ENCODE measurements at places on chromosomes 7 and 10.
A peak's percentile ranks its signal among the peaks of the same experiment; 100 is the strongest.

GRCh38 chr7:155701972-155702544, 57.6 kb downstream of the RBM33 start:
- DNase-seq: no peak

- DNase-seq: no peak
Observed at GRCh38 chr10:6218692-6219493, 16.2 kb downstream of the PFKFB3 start.

- no peak for DNase-seq
Observed at GRCh38 chr7:7868572-7868899, 100.1 kb upstream of the GLCCI1 start.

GRCh38 chr7:22137026-22137425, 191.3 kb upstream of the CDCA7L start:
- DNase-seq: no peak

GRCh38 chr10:113569576-113569975, 16.7 kb downstream of the HABP2 start:
- no peak for DNase-seq

- DNase-seq: no peak
Observed at GRCh38 chr10:37896436-37896835, 39.0 kb upstream of the ZNF248 start.

GRCh38 chr10:96152437-96152836, 22.3 kb downstream of the ZNF518A start:
- no peak for DNase-seq

GRCh38 chr10:125011171-125011925, 69.4 kb downstream of the ZRANB1 start:
- no peak for DNase-seq

- DNase-seq: no peak
Observed at GRCh38 chr7:142409471-142409870, 151.6 kb upstream of the PRSS58 start.

DNA sequence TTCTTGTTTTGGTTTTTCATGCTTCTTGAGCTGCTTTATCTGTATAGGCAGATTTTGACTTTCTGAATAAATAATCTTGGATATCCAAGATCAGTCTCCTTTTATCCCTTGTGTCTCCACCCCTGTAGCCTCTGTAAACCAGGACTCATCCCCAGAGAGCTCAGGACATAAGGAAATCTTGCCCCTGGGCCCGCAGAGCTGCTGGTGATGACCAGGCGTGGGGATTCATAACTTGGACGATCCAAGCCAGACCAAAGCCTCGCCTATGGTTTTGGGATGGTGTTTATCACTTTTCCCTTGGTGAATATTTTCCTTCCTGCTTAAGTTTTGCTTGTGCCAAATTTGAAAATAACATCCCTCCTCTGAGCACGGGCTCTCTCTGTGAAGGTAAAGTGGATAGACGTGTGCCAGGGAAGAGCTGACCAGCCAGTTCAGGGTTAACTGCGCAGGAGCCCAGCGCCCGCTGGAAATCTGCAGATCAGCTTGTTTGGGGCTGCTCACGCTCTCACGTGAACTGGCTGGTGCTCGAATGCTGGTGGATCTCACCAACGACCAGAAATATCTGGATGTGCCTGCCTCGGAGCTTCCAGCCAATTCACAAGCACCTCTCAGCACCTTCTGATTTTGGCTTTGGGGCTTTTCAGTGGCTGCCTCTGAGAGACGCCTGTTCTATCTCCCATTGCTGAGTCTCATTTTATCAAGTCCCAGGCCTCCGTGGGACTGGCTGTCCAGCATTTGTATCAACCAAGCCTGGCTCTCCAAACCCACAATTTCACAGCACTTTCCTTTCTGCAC, 132.1 kb upstream of the BTBD16 start:
- DNase-seq: no peak

- no peak for DNase-seq
Observed at GRCh38 chr10:78756604-78757343, 312.0 kb upstream of the ZMIZ1 start.

GRCh38 chr10:560314-560992, 129.0 kb downstream of the DIP2C start:
- no peak for DNase-seq

- no peak for DNase-seq
Observed at GRCh38 chr10:79319115-79319771, 28.0 kb upstream of the PPIF start.

- no peak for DNase-seq
Observed at GRCh38 chr7:51027935-51028830, 245.5 kb upstream of the GRB10 start.

- DNase-seq: no peak
Observed at GRCh38 chr10:93711891-93712290, 9.5 kb upstream of the FRA10AC1 start.

DNA sequence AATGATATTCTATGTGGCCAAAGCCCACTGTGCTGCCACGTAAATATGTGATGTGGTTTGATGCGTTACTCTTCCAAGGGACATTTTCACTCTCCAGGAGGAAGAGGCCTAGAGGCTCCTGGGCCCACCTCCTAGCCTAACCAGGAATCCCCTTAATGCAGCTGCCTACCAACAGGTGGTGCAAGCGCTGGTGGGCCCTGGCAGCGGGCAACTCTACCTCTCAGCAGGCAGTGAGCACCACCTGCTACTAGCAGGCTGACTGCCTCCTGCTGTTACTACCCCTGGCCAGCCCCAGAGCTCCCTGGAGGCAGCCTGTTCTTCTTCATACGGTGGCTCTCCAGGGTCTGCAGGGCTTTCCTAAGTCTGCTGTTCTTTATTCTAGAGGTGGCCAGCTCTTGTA, 62.8 kb downstream of the CDH23 start:
- no peak for DNase-seq

- no peak for DNase-seq
Observed at GRCh38 chr7:11274074-11274473, 300.4 kb downstream of the PHF14 start.

DNA sequence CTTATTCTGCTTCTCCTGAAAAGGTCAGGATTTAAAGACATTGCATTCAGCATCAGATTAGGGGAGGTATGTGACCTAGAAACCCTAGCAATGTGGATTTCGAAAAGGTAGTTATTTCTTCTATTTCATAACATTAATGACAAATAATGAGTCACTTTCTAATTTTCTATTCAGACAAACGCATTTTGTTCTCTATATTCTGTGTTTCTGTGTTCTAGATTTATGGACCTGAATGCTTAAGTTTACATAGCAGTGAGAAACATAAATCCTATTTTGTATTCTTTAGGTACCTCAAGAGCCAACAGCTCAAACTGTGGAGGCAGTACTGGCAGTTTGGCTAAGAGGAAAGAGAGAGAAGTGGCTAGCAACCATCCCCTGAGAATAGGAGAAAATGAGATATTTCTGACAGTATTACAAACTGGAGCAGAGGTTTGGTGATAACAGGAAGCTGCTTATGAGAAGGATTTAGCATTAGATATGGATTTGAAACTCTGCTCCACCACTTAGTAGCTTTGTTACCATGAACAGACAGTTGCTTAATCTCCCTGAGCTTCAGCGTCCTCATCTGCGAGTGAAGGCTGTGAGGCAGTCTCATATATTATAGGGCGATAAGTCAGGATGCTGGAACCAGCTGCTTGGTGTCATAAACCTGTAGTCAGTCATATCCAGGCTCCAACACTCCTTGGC, 28.2 kb downstream of the CDK14 start:
- no peak for DNase-seq

DNA sequence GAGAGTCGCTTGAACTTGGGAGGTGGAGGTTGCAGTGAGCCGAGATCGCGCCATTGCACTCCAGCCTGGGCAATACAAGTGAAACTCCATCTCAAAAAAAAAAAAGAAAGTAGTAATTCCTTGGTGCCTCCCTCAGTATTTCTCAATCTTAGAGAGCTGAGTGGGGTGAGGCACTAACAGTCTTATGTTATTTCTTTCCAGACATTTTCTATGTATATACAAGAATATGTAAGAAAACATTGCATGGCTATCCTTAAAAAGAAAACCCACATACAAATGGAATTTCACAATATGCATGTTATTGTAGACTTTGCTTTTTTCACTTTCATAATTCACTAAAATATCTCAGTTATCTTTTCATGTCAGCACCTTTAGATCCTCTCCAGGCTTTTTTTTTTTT, 13.6 kb upstream of the SLF2 start:
- DNase-seq: no peak

GRCh38 chr7:90804370-90804769, 208.2 kb downstream of the CDK14 start:
- DNase-seq: no peak

DNA sequence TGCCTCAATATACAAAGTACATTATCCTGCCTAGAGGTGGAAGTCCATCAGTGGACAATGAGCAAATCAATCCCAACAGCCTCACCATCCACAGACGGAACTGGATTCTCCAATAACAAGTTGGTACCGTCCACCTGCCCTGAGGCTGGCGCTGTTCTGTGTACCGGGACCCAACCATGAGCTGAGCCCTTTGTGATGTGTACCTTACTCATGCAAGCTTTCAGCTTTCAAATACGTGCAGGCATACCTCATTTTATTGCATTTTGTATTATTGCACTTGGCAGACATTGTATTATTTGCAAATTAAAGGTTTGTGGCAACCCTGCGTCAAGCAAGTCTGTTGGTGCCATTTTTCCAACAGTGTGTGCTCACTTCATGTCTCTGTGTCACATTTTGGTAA, 476.0 kb upstream of the MKI67 start:
- DNase-seq: no peak

DNA sequence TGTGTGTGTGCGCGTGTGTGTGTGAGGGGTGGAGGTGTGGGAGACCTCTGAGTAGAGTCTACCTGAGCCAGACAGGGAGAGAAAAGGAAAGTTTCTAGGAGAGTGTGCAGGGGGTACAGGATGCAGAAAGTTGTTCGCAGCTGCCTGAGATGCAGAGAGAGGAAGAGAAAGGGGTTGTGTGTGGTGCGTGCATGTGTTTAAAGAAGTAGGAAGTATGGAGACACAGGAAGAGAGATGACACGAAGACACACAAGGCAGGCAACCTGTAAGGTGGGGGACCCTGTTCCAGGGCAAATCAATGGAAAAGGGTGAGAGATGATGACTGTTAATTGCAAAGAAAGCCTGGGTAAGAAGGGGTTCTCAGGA, 52.2 kb downstream of the C10orf105 start:
- DNase-seq: no peak

- no peak for DNase-seq
Observed at GRCh38 chr7:51255536-51256208, 60.9 kb downstream of the COBL start.

DNA sequence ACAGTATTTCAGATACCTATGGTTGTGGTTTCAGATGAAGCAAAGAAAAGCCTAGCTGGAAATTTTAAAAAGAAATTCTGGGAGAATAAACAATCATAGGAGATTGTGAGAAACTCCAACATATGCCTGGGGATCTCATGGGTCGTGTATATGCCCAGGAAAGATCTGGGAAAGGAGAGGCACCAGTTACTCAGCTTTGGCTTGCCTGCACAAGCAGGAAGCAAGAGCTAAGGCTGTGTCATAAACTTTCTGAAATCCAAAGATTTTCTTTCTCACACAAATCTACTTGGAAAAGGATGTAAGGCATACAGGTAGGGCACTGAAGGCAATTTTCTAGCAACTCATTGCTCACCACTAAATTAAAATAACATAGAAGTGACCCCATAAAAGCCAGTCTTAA, 373.6 kb downstream of the CDC14C start:
- no peak for DNase-seq

- peak; percentile 65 for DNase-seq
Observed at GRCh38 chr10:73910764-73911552, at the start of gene PLAU. Gene PLAU, plus strand, starts transcription at chr10:73911132. Its CDS starts 424 bp downstream, at chr10:73911556.

- no peak for DNase-seq
Observed at GRCh38 chr10:50788951-50789945, 49.5 kb downstream of the ASAH2B start.

- DNase-seq: no peak
Observed at GRCh38 chr7:64558781-64559180, 4.1 kb downstream of the ZNF680 start.

GRCh38 chr10:21265622-21266021, 259.9 kb downstream of the SKIDA1 start:
- DNase-seq: no peak

DNA sequence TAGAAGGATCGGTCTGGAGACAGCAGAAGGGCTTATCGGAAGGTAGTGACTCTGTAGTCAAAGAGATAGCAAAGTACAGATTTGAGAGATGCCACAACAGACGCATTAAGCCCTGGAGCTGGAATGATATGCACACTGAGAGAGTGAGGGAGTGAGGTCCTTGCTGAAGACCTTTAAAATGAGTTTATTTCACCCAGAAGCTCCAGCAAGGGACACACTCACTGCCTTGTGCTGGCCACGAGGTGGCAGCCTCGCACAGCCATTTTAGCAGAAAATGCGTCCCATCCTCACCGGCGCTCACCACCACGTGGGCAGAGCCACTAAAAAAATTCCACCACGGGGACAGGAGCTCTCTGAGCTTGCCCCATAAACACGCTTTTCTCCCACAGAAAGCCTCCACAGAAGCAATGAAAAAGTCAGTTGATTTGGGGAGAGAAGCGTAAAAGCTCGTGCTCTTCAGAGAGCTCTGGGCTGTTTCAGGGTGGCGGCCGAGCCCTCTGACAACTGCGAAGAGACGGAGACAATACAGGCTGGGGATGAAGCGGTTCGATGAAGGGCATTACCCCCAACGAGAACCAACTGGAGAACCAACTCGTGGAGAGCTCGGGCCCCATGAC, 163.0 kb upstream of the KLF14 start:
- peak; percentile 81 for DNase-seq

- DNase-seq: no peak
Observed at GRCh38 chr7:24555184-24555583, 18.1 kb upstream of the PALS2 start.

DNA sequence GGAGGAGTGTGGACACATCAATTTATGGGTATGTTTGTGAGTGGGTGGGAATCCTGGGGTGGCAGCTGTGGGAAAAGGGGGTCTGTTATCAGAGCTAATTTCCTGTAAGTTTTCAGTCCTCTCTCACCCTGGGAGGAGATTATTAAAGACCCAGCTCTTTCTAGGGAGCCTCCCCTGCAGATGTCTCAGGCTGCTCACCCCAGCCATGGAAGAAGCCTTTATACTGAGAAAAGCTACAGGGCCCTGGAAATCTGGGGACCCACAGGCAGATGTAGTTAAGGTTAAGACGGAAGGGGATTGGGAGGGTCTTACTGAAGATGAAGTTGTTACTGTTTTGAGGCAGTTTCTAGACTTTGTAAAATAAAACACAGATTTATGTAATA, 4.6 kb downstream of the ZNF680 start:
- no peak for DNase-seq

DNA sequence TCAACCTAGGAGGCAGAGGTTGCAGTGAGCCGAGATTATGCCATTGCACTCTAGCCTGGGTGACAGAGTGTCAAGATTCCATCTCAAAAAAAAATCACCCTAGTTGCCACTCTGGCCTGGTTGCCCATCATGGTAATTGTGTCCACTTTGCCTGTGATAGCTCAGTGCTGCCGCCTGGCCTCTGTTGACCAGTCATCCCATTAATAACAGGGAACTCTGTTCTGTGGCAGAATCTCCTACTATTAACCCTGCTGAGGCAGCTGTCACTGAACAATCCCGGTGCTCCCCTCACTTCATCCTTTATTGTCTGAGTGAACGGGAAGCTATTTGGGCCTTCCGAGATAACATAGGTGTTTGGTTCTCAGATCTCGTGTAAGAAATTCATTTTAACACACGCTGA, 14.6 kb downstream of the ZNF3 start:
- DNase-seq: no peak

Measured in germinal center (tissue), 1 donor.